ENCODE measurements at places on chromosomes 11 and 22. TPM values are rescaled to one million over a fixed set of nuclear protein-coding genes. Genes with fewer than 3 reads are reported as not detected.

FREY1 gene
- total RNA-seq = 2.6 TPM

OR8G5 gene
- not detected for total RNA-seq

RFPL2 gene
- not detected for total RNA-seq

BAIAP2L2 gene
- 0.33 TPM for total RNA-seq

CARNS1 gene
- total RNA-seq = 0.33 TPM

LRRC56 gene
- 1.3 TPM for total RNA-seq

CADM1 gene
- 0.33 TPM for total RNA-seq

GALNT18 gene
- 27.3 TPM for total RNA-seq

ARHGAP20 gene
- 2.7 TPM for total RNA-seq

DENND6B gene
- 2.1 TPM for total RNA-seq

TMPRSS13 gene
- total RNA-seq = not detected

LUZP2 gene
- under 0.01 TPM for total RNA-seq

TP53I11 gene
- 36.9 TPM for total RNA-seq

CNIH2 gene
- not detected for total RNA-seq

CHRNA10 gene
- total RNA-seq = 2.0 TPM

B3GAT3 gene
- total RNA-seq = 19.9 TPM

RRAS2 gene
- 109 TPM for total RNA-seq

RHOD gene
- total RNA-seq = 13.4 TPM

OR6A2 gene
- total RNA-seq = 0.38 TPM

PYGM gene
- 0.33 TPM for total RNA-seq

RTN4R gene
- total RNA-seq = 0.65 TPM

JAML gene
- 0.65 TPM for total RNA-seq

CELSR1 gene
- total RNA-seq = 26.1 TPM

IGLL5 gene
- total RNA-seq = not detected

RASGRP2 gene
- 1.1 TPM for total RNA-seq

OR8B4 gene
- not detected for total RNA-seq

NEFH gene
- total RNA-seq = 0.86 TPM

PDE2A gene
- total RNA-seq = 93.7 TPM

CBY1 gene
- total RNA-seq = 16.4 TPM

RAG2 gene
- not detected for total RNA-seq

GAL3ST1 gene
- not detected for total RNA-seq

EFCAB6 gene
- 0.29 TPM for total RNA-seq

PHOX2A gene
- not detected for total RNA-seq

PKP3 gene
- 0.86 TPM for total RNA-seq

PATZ1 gene
- 35.6 TPM for total RNA-seq

IFTAP gene
- total RNA-seq = 34.3 TPM

MPPED2 gene
- total RNA-seq = 0.33 TPM

RASSF7 gene
- 18.0 TPM for total RNA-seq

FAM227A gene
- 2.3 TPM for total RNA-seq

NCF4 gene
- total RNA-seq = not detected

CYTH4 gene
- total RNA-seq = 0.10 TPM

BCO2 gene
- total RNA-seq = 1.1 TPM

CDON gene
- total RNA-seq = 3.3 TPM

TMEM132A gene
- total RNA-seq = 59.2 TPM

SLC22A25 gene
- not detected for total RNA-seq

MFNG gene
- 170 TPM for total RNA-seq

Data from vein endothelial cell (primary cell).